ENCODE measurements at places on chromosomes 6 and 20.

- no peak for DNase-seq
Observed at GRCh38 chr6:160419488-160419887, 71.3 kb downstream of the SLC22A3 start.

GRCh38 chr20:51034476-51034875 is 11.6 kb upstream of the KCNG1 start:
- no peak for DNase-seq

DNA sequence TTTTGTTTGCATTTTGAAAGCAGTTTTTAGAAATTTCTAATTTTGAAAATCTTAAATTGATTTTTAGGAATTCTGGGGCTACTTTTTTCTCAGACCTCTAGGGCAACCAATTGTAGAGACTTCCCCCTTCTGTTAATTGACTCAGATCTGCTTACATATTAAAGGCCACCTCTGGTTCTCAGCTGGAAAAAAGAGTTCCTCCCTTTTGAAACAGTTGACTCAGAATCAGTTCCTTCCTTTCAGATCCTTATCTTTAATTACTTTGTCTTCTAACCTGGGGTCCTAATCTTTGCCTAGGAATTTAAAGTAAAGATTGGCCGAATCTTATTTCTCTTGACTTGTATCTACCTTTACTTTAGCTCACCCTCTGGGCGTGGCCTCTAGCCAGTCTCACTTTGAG is 146.8 kb downstream of the LAMA2 start:
- no peak for DNase-seq

DNA sequence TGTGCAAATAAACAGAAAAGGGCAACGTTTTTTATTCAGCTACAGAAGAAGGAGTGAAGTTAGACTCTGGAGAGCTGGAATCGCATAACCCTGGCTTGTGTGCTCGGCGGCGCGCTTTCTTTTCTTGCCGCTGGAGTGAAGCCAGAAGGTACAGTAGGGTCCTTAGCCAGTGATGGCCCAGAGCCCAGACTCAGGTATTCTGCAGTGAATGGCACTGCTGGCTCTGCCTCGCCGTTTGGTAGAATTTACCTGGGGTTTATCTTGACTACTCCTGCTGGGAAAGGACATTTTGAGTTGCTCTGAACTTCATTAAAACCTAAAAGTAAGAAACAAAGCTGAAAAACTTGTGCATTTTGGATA is 56.9 kb upstream of the TIAM2 start:
- no peak for DNase-seq

Measured in T-helper 1 cell (primary cell).